Osteoblast (primary cell): ENCODE measurements at places on chromosomes 12 and 14. TPM values are rescaled to one million over a fixed set of nuclear protein-coding genes. Genes with fewer than 3 reads are reported as not detected.

Gene KRT7
- total RNA-seq: 20.9 and 27.9 TPM in 2 replicates

Gene LMO3
- 3.2 and 3.3 TPM in 2 replicates for total RNA-seq

Gene CLEC1B
- total RNA-seq: not detected in 2 replicates

Gene NCKAP5L
- total RNA-seq: 34.8 and 40.5 TPM in 2 replicates

Gene TAS2R43
- total RNA-seq: 5.0 TPM in 1 of 2 replicates, not detected in the other

Gene MGP
- 8.0 and 16.8 TPM in 2 replicates for total RNA-seq

Gene HNRNPC
- total RNA-seq: 402 and 446 TPM in 2 replicates

Gene IL22
- not detected in 2 replicates for total RNA-seq

Gene OR4M1
- not detected in 2 replicates for total RNA-seq

Gene RPS6KA5
- total RNA-seq: 1.2 and 1.4 TPM in 2 replicates

Gene GPR68
- 8.0 and 8.5 TPM in 2 replicates for total RNA-seq

DNA sequence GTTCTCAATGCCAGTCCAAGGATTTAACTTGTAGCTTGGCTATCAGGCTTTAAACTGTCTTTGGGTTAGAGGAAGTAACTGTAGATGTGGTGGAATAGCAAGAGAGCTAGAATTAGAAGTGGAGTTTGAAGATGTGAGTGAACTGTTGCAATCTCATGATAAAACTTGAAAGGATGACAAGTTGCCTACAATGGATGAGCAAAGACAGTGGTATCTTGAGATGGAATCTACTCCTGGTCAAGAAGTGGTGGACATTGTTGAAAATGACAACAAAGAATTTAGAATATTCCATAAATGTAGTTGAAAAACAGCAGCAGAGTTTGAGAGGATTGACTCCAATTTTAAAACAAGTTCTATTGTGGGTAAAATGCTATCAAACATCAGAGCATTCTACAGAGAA, 199.0 kb downstream of the DUSP6 start:
- DNase-seq: no peak

- peak; percentile 66 for DNase-seq
These were observed 21.1 kb downstream of the CHFR start for GRCh38 chr12:132866251-132866828.

DNA sequence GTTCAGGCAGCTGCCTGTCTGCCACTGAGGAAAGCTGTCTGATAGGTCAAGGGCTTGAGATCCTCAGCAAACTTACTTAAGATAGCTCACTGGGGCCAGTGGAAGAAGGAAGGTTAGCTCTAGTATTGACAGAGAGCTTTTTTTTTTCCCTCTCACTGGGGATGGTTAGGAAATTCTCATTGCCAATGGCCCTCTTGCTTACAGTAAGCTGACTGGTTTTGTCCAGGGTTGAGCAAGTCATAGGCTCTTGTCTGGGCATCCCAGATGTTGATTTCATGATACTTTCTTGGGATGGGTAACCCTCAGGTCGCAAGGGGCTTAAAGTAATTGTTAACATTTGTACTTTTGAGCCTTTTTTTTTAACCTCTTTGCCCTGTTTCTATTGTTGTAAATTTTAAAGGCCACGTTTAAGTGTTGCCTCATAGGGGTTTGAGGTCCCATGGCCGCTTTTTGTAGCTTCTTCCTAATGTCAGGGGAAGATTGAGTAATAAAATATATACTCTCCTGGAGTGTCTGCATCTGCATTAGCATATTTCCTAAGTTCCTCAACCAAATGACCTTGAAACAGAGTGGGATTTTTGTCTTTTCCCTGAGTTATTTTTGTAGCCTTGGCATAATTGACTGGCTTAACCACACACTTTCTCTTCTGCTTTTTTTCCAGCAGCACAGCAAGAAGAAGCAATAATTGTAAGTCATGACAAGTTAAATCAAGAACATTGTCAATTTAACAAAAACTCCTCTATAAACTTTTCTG, 716.0 kb downstream of the LRFN5 start:
- no peak for DNase-seq

GRCh38 chr14:31083781-31084180, 57.6 kb upstream of the STRN3 start:
- no peak for DNase-seq

DNA sequence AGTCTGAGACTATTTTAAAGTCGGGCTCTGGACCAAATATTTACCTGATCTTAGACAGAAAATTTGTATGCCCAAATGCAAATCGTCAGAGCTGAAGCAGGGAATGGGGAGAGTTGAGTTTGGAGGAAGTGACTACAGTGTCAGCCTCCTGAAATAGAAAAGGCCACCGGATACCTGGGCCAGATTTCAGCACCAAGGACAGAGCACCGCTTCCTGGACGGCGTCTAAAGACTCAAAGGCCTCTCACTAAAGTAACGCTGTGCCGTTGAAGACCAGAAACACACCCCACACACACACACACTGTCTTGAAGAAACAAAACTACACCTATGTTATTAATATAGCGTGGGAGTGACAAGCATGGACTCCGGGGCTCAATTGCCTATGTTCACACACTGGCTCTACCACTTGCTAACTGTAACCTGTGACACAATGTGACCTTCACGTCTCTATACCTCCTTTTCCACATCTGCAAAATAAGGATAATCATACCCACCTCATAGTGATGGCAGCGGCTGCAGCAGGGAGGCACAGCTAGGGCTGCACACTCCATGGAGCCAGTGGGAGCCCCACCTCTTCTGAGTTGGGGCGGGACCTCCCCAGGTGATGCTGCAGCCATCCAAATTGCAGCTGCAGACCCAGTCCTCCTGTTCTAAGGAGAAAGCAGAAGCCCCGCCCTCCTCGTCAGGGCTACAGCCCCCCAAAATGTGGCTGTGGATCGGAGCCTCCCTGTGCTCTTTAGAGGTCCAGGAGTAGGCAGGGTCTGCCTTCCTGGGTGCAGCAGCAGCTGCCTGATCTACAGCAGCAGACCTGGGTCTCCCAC, 35.6 kb downstream of the KRT76 start:
- DNase-seq: no peak

- DNase-seq: no peak
These were observed 78.1 kb downstream of the C14orf132 start for GRCh38 chr14:96117101-96117897.

DNA sequence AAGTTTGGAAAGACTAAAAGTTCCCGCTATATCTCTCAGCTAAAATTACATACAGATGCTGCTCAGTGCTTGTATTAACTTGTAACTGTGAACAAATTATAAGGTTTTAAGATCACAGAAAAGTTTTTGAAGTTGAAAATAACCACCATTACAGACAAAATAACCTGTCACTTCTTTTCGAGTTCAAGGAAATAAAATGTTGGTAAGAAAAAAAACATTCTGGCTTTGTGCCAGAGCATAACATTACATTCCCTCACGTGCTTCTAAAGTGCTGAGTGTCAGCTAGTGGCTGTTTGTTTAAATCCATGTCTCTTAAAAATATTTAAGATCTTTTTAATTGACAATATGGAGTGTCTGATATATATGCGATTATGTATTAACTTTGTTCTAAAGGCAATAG, 27.2 kb upstream of the ADAMTS20 start:
- no peak for DNase-seq
